ENCODE measurements at places on chromosomes 6 and 20.

- no peak for DNase-seq
These were observed 177.1 kb downstream of the ALDH8A1 start for GRCh38 chr6:134772671-134773360.

GRCh38 chr6:111748231-111748647 lies 125.0 kb downstream of the FYN start:
- no peak for DNase-seq

- no peak for DNase-seq
These were observed 54.9 kb downstream of the UBR2 start for GRCh38 chr6:42618686-42619085.

DNA sequence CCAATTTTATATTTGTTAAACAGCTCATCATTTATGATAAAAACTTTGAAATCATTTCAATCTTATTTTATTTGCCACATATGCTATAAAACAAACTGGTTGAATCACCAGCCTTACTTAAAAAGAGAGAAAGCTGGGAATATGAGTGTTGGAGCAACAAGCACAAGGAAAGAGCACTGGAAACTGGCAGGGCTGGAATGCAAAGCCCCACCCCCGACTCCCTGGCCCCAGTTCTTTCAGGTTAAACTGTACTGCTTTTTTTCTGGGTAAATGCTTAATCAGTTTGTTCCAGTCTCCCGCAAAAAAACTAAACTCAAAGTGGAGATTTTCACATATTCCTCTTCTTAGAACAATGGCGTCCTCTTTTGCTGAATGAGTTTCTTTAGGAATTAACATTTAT lies 433.8 kb upstream of the NOX3 start:
- no peak for DNase-seq

DNA sequence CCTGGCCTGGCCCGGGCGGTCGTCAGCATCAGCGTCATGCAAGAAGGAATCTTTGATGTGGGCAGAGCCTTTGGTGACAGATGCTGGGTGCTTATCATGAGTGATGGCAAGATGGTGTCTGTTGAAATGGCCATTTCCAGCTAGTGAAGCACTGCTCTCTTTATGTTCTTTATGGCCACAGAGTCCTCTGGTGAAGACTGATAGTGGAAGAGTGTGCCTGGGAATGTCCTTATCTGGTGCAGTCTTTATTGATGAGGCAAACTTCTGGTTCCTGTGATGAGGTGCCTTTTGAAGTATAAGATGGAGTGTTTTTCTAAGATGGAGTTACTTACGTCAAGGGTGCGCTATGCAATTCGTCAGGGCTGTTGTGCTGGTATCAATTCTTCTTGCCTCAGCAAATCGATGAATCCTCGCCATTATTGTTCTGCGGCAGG lies 22.6 kb upstream of the CCR6 start:
- no peak for DNase-seq

- no peak for DNase-seq
These were observed 75.0 kb upstream of the BLCAP start for GRCh38 chr20:37602634-37603033.

DNA sequence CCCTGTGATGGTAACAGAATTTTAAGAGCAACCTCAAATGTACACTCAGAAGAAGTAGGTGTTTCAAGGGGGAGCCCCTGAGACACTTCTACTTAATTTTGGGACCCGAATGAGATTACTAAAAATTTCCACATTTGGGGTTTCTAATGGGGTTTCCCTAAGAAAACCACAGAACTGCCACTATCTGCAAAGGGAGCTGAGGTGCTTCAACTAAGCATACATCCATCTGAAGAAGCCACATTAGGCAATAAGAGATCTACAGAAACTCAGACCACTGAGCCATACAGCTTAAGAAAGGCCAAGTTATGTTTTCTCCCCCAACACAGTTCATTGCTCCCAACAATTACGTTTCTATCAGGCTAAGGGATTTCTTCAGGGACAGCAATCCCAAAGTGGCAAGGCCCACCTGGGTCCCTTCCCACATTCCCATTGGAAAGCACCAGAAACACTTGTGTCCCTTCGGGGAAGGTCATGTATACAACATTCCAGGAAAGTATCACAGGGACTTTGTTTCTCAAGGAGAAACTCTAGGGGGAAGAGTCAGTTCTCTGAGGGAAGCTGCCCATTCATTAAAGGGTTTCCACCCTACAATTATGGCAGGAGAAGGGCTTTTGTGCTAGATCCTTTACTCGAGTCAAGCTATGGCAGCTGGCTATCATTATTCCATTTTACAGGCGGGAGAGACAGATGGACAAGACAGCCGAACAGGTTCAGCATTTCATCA lies 5.0 kb downstream of the BCL2L1 start:
- no peak for DNase-seq

- DNase-seq = no peak
These were observed 6.4 kb upstream of the ABHD16B start for GRCh38 chr20:63854766-63855362.

GRCh38 chr6:13404228-13404891 lies 76.0 kb upstream of the TBC1D7 start:
- DNase-seq = no peak

- DNase-seq = no peak
These were observed 3.6 kb downstream of the ARMH2 start for GRCh38 chr6:24795106-24795505.

DNA sequence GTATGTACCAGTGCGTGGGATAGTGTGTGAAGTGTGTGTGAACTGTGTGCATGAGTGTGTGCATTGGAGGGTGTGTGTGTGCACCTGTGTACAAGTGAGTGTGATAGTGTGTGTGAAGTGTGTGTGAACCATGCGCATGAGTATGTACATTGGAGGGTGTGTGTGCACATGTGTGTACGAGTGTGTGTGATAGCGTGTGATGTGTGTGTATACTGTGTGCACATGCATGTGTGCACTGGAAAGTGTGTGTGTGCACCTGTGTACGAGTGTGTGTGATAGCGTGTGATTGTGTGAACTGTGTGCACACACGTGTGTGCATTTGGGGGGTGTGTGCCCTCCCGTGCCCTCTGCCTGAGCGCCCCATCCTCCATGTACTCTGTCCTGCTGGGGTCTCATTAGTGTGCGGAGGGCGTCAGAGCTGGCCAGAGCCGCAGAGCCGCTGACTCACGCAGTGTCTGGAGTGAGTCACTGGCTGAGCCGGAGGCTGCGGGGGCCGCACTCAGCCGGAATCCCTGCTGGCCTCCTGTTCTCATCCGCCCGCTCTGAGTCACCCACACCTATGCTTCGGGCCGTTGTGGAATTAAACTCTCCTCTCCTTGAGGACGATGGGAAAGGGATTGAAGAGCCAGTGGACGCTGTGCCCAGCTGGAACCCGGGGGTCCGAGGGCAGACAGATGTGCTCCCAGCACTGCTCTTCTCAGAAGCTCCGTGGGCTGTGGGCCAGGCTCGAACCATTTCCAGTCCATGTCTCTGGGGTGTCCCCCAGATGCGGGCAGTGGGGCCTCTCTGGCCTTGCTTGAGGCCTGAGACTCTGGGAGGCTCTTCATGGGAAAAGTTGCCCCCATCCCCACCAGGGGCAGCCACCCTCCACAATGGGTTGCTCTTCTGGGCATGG lies 27.3 kb upstream of the STX16 start:
- DNase-seq = no peak

- no peak for DNase-seq
These were observed 19.4 kb downstream of the ZUP1 start for GRCh38 chr6:116649129-116649528.

DNA sequence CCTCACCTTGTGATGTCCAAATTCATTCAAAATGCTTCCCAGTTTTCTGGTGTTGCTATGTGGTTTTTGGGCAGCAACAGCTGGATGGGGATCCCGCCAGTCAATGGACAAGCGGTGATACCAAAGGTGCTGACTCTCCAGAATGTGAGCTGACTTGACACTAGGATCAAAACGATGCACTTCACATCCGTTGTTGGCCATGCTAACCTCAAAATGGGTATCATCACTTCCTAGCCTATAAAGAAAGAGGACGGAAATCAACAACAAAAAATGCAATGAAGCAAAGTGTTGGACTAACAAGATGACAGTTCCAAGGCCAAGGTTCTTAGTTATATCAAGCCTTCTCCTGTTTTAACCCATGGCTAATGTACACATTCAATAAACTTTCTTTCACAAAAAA lies 59.2 kb downstream of the METTL24 start:
- DNase-seq = no peak

DNA sequence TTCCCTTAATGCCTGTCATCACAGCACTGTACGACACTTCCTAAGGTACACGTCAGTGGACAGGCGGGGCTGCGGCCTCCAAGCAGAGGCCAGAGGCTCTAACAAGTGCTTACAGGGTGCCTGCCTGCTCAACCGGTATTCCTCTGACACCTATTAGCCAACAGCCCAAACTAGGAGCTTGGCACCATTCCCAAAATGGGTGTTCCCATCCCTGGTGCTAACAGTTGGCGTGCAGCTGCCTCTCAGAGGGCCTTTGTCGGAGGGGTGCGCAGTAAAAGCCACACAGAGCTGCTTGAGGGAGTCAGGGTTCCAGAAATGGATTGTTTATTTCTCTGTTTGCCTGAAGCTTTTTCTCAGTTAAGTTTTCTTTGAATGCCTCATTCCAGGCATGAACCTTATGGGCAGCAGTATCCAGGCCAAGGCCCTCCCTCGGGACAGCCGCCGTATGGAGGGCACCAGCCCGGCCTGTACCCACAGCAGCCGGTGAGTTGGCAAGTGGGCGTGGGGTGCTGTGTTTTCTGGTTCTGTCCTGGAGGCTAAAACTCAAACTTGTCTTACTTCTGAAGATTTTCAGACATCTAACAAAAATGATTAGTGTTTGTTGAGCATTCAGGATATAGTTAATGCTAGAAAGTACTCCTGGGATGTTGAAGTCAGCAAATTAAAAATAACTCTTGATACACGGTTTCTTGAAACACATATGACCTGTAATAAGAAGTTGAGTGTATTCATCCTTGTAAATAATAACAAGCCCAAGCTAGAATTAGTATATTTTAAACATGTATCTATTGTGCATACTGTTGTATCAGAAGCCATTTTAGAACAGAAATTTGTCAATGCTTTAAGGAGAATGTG lies 124.7 kb downstream of the TMEM242 start:
- DNase-seq = no peak

DNA sequence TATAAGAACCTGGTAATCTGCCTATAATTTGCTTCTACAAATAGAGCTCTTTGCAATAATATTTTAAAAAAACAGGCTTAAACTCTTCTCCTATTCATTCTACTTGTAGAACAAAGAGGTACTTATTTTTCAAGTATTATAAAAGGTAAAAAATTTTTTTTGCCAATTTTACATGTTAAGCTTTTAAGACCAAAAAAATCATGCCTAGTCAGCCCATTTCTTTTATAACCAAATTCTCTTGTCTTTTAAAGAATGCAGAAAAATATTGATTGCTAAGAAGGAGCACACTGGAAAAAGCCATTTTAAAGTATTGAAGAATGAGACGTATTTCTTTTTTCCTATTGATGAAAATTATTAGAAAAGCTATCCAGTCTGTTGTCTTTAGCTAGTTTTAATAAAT lies 54.1 kb upstream of the BCLAF1 start:
- DNase-seq = no peak

DNA sequence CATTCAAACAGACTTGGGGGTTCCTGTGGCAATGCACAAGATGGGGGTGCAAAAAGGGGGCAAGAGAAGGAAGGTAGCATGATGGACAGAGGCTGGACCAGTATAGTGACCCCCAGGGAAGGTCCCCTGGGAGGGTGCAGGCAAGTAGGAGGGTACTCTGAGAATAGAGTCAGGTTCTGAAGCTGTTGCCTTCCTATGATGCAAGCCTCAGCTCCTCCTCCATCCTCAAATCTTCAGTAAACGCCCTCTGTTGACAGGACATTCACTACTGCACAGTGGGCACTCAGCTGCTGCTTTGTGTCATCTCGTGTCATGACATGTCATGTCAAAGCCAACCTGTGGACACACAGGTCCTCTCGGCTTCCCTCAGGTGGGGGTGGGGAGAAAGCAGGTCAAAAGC lies 5.8 kb upstream of the SDCBP2 start:
- DNase-seq = no peak

GRCh38 chr20:1187605-1188171 lies 2.9 kb upstream of the TMEM74B start:
- DNase-seq = no peak

GRCh38 chr6:157632821-157633220 lies 190.2 kb upstream of the SNX9 start:
- no peak for DNase-seq

DNA sequence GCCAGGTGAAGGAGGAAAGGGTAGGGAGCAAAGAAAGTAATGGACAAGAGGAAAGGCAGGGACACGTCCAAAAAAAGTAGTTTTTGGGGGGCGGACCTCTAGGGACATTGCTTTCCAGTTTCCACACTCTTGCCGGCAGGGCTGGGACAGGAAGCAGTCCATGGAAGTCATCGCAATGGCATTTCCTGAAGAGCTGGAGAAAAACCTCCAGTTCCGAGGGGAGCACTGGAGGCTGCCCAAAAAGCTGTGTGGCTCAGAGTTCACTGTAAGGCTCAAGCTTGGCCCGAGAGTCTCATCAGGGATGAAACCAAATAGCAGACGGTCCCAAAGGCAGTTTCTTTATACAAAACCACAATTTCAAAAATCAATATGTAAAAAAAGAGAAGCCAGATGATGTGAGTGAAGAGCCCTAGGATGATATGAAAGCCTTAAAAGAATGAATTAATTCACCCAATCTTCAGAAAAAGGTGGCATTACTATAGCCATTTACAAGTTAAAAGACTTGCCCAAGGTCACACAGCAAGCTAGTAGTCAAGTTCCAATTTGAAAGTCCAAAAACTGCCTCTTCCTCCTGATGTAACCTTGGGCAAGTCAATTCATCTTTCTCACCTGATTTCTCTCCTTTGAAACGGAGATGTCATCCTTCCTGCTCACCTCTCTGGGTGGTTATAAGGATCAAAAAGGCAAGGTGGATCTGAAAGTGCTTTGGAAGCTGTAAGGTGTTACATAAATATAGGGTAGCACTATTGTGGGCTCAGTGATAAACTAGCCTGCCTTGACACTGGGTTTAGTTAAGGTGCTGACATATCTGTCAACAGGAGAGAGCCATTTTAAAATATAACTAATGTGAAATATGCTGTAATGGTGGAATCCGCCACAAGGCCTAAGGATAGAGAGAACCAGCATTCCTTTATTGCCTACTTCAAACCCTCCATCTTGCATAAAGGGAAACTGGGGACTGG lies 9.1 kb downstream of the BCL2L1 start:
- no peak for DNase-seq

- DNase-seq = no peak
These were observed 20.2 kb upstream of the CD93 start for GRCh38 chr20:23106271-23106851.

DNA sequence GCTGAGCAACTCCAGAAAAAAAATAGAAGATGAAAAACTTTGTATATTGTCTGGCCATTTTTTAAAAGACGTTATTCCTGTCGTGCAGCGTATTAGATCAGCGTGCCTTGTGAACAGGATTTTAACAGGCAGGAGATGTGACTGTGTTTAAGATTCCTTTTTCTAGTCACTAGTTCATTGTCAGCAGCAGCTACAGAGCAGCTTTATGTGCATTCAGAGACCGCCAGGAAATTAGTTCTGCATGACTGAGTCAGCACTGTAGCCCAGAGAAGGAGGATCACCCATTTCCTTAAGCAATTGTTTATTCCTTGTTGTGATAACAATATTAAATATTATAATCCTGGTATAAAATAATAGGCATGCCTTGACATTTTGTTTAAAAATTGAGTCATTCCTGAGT lies 75.4 kb upstream of the ADGRB3 start:
- no peak for DNase-seq

GRCh38 chr6:130518588-130518987 lies 152.8 kb downstream of the TMEM200A start:
- DNase-seq = no peak
